ENCODE measurements at places on chromosomes 2 and 18. TPM values are rescaled to one million over a fixed set of nuclear protein-coding genes. Genes with fewer than 3 reads are reported as not detected.

NT5C1B gene
- polyA plus RNA-seq, result 0.55 TPM

MGAT4A gene
- polyA plus RNA-seq, result 54.6 TPM

CDH20 gene
- polyA plus RNA-seq, result not detected

ANKRD29 gene
- not detected for polyA plus RNA-seq

FAP gene
- polyA plus RNA-seq, result not detected

MYL1 gene
- not detected for polyA plus RNA-seq

GLI2 gene
- not detected for polyA plus RNA-seq

INPP5D gene
- polyA plus RNA-seq, result 220 TPM

DSC2 gene
- not detected for polyA plus RNA-seq

FBXO48 gene
- polyA plus RNA-seq, result 0.44 TPM

CHN1 gene
- polyA plus RNA-seq, result not detected

RTP5 gene
- polyA plus RNA-seq, result not detected

HOXD13 gene
- not detected for polyA plus RNA-seq

SAG gene
- polyA plus RNA-seq, result not detected

ZNF804A gene
- polyA plus RNA-seq, result 4.5 TPM

RANBP2 gene
- 15.9 TPM for polyA plus RNA-seq

ALLC gene
- polyA plus RNA-seq, result not detected

LRATD1 gene
- not detected for polyA plus RNA-seq

SERPINB11 gene
- not detected for polyA plus RNA-seq

LMAN1 gene
- polyA plus RNA-seq, result 30.8 TPM

CHST9 gene
- polyA plus RNA-seq, result not detected

MYCN gene
- polyA plus RNA-seq, result not detected

IL1RL1 gene
- polyA plus RNA-seq, result not detected

SERPINB3 gene
- polyA plus RNA-seq, result not detected

RAPGEF4 gene
- not detected for polyA plus RNA-seq

SCN1A gene
- not detected for polyA plus RNA-seq

LRP1B gene
- polyA plus RNA-seq, result not detected

REG3G gene
- polyA plus RNA-seq, result not detected

ACKR3 gene
- 1.4 TPM for polyA plus RNA-seq

FZD7 gene
- polyA plus RNA-seq, result 0.19 TPM

MALT1 gene
- polyA plus RNA-seq, result 51.9 TPM

CCDC102B gene
- 4.4 TPM for polyA plus RNA-seq

BUB1 gene
- polyA plus RNA-seq, result 0.94 TPM

CRYGA gene
- not detected for polyA plus RNA-seq

GALR1 gene
- not detected for polyA plus RNA-seq

POTEJ gene
- not detected for polyA plus RNA-seq

TNFAIP6 gene
- polyA plus RNA-seq, result not detected

DNAJC10 gene
- 158 TPM for polyA plus RNA-seq

GAL3ST2 gene
- polyA plus RNA-seq, result not detected

EVX2 gene
- not detected for polyA plus RNA-seq

SIX3 gene
- polyA plus RNA-seq, result not detected

PRLH gene
- polyA plus RNA-seq, result not detected

SLC25A12 gene
- 14.0 TPM for polyA plus RNA-seq
